ENCODE measurements at places on chromosomes 2 and 18.

GRCh38 chr18:9701609-9702349, 6.3 kb upstream of the RAB31 start:
- DNase-seq: no peak

- DNase-seq: no peak
Measured at GRCh38 chr2:164967781-164968228, 12.5 kb upstream of the SLC38A11 start.

GRCh38 chr18:63511285-63511684, 30.9 kb upstream of the SERPINB12 start:
- DNase-seq: no peak

- DNase-seq: no peak
Measured at GRCh38 chr2:108392029-108392428, 14.3 kb downstream of the SULT1C4 start.

DNA sequence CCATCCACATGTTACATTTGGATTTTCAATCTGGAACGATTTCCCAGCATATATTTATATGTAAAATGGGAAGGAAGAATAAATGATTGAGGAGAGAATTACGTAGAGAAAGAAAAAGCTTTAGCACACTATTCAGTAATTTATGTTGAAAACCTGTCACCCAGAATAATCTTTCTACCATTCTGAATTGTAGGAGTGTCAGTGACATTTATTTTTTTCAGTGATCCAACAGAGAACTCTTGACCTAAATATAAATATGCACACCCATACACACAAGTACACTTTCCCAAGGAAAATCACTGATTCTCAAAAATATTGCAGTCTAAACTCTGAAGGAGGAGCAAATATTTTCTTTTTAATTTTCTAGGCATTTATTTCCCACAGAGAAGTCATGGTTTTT, 140.2 kb upstream of the LRP1B start:
- DNase-seq: no peak

DNA sequence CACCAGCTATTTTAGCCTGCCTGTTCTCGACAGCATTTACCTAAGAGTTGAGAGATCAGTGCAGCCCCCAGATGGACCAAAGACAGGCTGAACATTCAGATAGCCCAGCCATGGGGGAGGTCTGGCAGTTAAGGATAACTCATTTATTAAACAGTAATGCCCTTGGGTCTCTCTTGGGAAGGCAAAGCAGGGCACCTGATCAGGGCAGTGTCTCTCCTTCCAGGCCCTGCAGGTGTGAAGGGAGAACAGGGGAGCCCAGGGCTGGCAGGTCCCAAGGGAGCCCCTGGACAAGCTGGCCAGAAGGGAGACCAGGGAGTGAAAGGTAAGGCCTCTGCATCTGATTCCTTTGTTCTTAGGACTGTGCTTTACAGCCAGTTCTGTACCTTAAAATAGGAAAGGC, 49.6 kb downstream of the MARCO start:
- no peak for DNase-seq

Data from activated CD8-positive, alpha-beta memory T cell treated with anti-CD3 and anti-CD28 coated beads for 24 hours (primary cell).